Urinary bladder (tissue), 4 donors: ENCODE measurements at places on chromosomes 11 and 22. TPM values are rescaled to one million over a fixed set of nuclear protein-coding genes. Genes with fewer than 3 reads are reported as not detected.

Gene C22orf23
- total RNA-seq: 0.26 TPM

Gene UEVLD
- 37.6 TPM for total RNA-seq

Gene SYNGR1
- total RNA-seq: 13.3 TPM

Gene GAL3ST3
- 0.42 TPM for total RNA-seq

Gene OR4A16
- not detected for total RNA-seq

Gene CHADL
- total RNA-seq: 1.8 TPM

Gene TYR
- not detected for total RNA-seq

Gene RIC3
- 7.2 TPM for total RNA-seq

Gene WT1
- total RNA-seq: 2.3 TPM

Gene ADM2
- total RNA-seq: 0.37 TPM

Gene EXPH5
- 5.1 TPM for total RNA-seq

Gene GLB1L2
- 1.5 TPM for total RNA-seq

Gene P2RX6
- total RNA-seq: 0.74 TPM

Gene SLC22A8
- total RNA-seq: not detected

Gene SCUBE2
- 121 TPM for total RNA-seq

Gene MOB2
- 27.5 TPM for total RNA-seq

Gene KDM4D
- 1.2 TPM for total RNA-seq

Gene TMEM121B
- total RNA-seq: 0.21 TPM

Gene MS4A12
- total RNA-seq: not detected

Gene IL18
- total RNA-seq: 18.1 TPM

Gene B4GALNT4
- total RNA-seq: 13.4 TPM

Gene BBOX1
- 0.74 TPM for total RNA-seq

Gene C22orf31
- not detected for total RNA-seq

Gene CDKN1C
- total RNA-seq: 78.6 TPM

Gene MMP27
- not detected for total RNA-seq

Gene GLYATL2
- 3.8 TPM for total RNA-seq

Gene PANX2
- 0.63 TPM for total RNA-seq
